Hematopoietic multipotent progenitor cell treated with erythropoietin and hydrocortisone succinate and interleukin-3 and kit ligand, for 6 days (in vitro differentiated cells): ENCODE measurements at places on chromosomes 3 and 15.
A peak's percentile ranks its signal among the peaks of the same experiment; 100 is the strongest.

DNA sequence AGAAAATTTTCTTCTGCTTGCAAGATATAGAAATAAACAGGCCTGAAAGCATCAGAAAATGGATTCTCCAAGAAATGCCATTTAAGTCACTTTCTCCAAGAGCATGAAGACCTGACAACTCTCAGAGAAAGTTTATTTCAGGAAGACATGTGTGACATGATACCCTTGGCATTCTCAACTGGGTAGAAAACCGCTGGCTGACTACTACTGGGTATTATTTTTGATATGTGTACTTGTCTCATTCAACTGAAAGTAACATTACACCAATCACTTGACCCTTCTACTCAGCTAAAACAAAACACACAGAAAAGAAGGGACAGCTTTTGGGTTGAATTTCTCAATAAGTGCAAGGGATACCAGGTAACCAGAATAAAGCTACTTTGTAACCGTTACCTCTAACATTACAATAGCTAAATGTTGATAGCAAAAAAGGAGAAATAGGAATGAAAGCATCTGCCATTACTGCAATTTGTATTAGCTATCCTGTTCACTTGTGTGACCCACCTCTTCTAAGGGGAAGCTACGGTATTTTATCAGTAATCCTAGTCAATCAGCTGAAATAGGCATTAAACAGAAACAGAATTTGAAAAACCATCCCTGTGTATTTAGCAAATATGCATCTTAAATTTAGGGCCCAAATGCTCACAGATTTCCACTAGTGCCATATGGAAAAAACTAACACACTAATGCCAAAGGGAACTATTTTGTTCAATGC lies 7.3 kb downstream of the TRA2B start:
- DNase-seq: no peak

DNA sequence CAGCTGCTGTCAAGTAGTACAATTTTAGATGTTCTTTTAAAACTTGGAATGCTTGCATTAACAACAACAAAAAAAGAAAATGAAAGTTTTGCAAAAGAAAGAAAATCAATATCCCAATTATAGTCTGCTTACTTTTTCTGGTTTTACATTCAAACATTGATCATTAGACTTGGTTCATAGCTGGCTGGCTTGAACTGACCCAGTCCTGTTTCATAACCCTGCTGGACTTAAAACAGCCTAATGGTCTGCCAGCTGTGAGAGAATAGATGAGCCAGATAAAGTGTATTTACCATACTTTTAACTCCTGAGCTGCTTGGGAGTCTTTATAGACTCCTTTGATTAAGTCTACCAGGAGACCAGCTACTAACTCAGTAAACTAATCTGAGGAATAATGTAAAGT lies 59.2 kb downstream of the PIAS1 start:
- DNase-seq: peak; percentile 33

DNA sequence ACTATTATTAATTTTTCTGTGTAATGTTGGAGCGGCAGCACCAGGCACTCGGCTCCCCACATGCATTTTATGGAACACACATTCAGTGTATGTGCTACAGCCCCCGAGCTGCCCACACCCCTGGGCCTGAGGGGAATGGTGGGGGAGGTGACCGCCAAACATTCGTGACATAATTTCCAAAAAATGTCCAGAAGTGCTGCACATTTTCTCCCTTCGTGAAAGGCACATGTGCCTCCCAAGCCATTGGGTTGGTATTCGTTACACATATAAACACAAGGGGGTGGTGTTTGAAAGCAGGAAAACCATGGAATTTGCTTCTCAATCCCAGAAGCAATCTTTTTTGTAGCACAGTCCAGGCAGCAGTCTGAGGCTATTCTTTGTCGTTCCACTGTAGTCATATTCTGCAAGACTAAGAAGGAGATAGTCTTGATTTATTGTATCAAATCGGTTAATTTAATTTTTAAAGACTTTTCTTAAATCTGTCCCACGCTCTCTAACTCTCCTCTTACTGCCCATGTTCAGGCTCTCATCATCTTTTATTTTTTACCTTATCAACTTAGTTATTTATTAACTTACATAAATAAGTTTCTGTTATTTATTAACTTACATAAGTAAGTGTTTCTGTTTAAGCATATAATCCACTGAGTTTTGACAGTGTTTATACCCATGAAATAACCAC lies 39.2 kb upstream of the POLR2M start:
- no peak for DNase-seq

GRCh38 chr3:40938591-40938990 lies 260.7 kb upstream of the CTNNB1 start:
- DNase-seq: no peak

- no peak for DNase-seq
Measured at GRCh38 chr3:152176241-152176640, 92.5 kb upstream of the MBNL1 start.

- peak; percentile 59 for DNase-seq
Measured at GRCh38 chr3:49554633-49555265, 472 bp downstream of the BSN start.

DNA sequence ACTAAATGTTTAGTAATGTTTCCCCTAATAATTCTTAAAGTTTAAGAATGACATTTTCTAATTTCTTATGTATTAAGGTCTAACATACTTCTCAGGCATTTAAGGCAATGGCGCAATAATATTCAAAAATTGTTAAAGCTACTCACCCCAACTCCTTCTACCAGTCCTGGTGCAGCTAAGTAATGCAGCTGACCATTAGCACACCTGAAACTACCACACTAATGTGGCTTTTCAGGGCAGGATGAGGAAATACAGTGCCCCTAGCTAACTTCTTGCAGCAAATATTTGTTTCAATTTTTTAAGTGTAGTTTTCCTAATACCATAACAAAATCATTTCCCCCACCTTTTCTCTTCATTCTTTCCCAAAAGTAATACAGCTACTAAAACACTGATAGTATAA lies 827.7 kb downstream of the FHIT start:
- DNase-seq: no peak

DNA sequence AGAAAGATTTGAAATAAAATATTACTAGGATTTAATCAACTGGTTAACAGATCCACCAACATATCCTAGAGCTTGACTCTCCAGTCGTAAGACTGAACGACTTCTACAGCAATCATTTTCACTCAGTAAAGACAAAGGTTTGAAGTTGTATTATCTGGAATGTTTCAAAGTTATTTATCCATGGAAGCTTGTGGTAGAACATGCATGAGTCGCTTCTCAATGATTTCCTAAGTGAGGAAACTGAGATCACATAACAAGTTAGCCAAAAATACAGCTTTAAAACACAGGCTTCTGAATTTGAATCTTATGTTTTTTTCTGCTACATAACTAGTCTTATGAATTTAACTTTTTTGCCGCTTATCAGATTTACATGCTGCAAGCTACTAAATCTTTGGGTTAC lies 241.8 kb downstream of the FOXP1 start:
- no peak for DNase-seq

DNA sequence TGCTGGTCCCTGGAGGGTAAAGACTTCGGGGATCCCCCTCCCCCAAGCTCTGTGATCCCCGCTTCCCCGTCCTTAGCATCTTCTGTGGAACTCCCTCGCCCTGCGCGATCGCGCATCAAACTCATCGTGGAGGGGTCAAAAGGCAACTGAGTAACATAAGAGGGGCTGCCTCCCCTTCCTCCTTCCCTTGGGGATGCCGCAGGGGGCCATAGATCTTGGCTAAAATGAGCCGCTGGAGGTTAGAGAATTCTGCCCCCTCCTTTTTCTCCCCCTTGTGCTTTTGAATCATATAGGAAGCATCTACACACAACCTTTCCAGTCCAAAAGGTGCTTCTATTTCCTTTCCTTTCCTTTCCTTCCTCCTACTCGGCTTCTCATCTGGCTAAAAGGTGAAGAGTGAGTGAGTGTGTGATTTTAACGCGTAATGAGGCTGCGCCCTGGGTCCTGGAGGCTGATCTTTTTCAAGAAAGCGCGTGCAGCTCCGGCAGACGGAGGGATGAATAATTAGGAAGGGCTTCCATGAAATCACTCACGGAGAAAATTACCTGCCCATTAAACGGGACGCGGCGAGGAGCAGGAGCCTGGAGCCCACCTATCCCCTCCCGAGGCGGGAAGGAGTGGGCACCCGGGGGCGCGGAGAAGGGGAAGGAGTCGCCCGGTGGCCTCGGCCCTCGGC lies 831 bp upstream of the ROBO2 start:
- no peak for DNase-seq

GRCh38 chr15:70142072-70142321 lies 44.3 kb upstream of the TLE3 start:
- no peak for DNase-seq

GRCh38 chr3:143503325-143503885 lies 344.9 kb downstream of the SLC9A9 start:
- DNase-seq: no peak

DNA sequence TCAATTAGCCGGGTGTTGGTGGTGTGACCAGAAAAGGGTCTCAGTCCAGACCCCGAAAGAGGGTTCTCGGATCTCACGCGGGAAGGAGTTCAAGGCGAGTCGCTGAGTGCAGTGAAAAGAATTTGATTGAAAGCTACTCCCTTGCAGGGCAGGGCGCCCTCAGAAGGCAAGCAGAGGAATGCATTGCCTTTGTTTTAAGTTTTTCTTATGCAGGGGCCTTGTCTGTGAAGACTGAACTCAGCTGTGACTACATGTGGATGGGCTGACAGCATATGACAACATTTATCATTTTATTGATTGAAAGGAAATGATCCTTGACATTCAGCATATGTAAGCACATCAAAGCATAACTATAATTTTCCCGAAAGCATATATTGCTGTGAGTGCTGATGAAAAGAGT lies 11.8 kb downstream of the CPN2 start:
- DNase-seq: no peak

DNA sequence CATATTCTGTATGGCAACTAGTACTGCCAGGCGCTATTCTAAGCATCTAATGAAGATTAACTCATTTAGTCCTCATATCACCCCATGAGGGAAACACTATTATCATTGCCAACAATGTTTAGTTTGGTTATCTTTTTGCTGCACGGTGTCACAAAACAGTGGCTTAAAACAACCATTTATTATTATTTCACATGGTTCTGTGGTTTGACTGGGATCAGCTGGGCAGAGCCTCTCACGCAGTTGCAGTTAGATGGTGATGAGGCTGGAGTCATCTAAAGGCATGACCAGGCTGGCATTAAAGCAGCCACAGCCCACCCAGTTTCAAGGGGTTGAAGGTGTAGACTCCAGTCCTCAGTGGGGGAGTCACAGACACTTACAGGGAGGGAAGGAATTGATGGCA lies 32.8 kb upstream of the RASA2 start:
- DNase-seq: peak; percentile 89

- no peak for DNase-seq
Measured at GRCh38 chr15:43521419-43521818, 4.0 kb downstream of the MAP1A start.

GRCh38 chr3:124895756-124896155 lies 8.6 kb upstream of the ITGB5 start:
- no peak for DNase-seq

DNA sequence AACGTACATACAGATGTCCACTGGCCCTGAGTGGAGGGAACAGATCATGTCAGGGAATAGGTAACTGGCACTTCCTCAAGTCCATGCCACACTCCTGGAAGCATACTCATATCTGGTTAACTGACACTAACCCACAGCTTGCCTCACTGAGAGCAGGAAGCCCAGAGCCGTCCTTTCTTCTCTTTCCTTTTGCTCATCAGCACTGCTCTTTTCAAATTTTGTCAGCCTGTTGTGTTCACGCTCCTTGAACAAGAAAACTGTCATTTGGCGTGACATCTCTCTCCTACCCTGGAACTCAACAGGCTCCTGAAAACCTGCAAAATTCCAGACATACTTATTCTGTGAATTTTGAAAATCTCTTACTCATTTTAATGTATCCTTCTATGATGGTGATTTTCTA lies 360.2 kb downstream of the MAGI1 start:
- no peak for DNase-seq

- DNase-seq: peak; percentile 73
Measured at GRCh38 chr15:79339588-79340314, 28.8 kb downstream of the TMED3 start.

DNA sequence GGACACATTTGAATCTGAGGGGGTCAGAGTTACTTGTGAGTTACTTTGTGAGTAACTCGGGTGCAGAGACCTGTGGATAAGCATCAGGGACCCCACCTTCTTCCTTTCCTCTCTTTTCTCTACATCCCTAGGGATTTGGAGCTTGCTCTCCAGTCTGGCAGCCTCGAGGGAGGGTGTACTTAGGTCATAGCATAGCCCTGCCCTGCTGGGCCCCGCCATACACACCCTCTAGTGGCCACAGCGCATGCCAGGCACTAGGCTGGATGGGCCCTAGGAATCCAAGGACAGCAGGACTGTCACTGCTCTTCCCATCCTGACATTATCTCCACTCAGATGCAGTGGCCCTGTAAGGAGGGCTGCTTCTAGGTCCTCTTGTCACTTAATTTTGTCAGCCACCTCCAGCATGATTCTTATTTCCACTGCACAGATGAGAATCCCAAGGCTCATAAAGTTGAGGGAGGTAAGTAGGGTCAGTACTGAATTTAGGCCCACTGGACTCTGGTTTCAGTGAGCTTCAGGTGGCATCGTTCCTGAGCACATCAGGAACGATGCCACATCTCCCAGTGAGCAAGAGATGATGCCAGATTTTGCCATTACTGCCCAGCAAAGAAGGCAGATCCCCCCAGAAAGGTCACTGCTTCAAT lies 3.6 kb upstream of the SMAD6 start:
- peak; percentile 81 for DNase-seq

GRCh38 chr3:25683410-25683809 lies 18.7 kb upstream of the TOP2B start:
- DNase-seq: no peak

DNA sequence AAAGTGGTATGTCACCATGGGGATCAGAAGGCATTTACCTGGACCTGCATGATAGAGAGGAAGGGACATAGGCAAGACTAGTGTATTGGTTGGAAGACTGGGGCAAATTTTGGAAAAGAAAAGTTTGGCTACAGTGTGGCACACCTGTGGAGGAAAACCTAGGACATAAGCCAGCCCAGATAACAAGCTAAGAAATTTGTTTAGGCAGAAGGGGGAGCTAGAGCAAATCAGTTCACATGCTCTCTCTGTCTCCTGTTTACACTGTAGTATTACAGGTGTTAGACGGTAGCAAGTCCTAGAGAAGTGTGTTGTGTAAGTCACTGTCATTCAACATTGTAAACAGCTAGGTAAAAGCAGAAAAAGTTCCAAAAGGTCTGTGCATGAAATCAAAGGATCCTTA lies 11.9 kb upstream of the ALDH1A2 start:
- peak; percentile 14 for DNase-seq

- no peak for DNase-seq
Measured at GRCh38 chr15:101267320-101268104, 9.8 kb downstream of the SELENOS start.

GRCh38 chr3:425079-425478 lies 228.5 kb downstream of the CHL1 start:
- no peak for DNase-seq

DNA sequence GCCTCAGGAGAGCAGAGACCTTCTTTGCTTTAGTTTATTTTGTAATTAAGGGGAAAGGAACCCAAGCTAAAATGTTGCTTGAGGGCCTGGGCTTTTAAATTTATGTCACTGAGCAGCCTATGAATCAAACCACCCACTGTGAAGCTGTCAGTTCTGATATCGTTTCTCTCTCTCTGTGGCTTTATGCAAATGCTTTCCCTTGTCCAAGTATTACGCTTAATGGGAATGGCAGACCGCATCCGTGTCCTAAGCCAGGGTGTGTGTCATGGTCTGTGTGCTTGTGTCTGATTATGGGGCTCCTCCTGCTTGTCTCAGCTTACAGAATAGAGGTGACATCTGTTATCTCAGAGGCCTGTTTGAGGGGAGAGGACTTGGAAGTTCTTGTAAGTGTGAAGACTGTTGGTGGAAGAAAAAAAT lies 82.4 kb downstream of the EBLN2 start:
- peak; percentile 91 for DNase-seq
